ENCODE measurements at places on chromosomes 7 and 10.

- no peak for DNase-seq
Measured at GRCh38 chr7:42091461-42092291, 145.3 kb downstream of the GLI3 start.

DNA sequence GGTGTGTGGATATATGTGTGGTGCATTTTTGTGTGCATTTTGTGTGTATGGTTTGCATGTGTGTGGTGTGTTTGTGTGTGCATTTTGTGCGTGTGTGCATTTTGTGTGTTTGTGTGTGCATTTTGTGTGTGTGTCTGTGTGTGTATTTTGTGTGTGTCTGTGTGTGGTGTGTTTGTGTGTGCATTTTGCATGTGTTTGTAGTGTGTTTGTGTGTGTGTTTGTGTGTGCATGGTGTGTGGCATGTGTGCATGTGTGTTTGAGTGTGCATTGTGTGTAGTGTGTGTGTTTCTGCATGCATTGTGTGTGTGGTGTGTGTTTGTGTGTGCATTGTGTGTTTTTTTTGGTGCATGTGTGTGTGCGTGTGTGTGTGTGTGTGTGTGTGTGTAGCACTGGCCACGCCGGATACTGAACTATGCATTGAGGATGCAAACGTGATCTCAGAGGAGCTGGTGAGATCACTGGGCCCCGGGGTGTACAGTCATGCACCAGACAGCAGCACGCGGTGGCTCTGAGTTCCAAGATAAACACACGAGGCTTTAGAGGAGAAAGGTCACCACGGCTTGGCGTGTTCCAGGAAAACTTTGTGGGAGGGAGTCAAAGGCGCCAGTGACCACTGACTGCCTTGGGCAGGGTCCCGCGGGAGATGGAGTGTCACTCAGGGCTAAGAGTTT is 106.6 kb upstream of the SHH start:
- no peak for DNase-seq

DNA sequence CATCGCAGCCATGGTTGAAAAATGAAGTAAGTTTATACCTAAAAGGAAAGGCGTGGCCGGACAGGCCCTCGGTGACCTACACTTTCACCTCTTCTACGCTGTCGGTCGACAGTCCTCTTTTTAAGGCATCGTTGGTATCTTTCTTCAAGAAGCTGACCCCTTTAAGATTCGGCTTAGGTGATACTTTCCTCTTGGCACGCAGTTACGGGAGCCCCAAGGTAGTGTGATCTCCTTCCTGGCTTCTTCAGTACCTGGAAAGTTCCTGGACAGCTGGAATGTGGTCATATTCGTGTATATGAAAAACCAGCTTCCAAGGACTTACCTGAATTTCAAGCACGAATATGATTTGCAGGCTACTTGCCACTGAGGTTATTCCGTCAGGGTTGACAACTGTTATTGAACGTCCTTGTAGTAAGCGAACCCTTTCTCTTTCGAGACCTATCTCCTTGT is 885 bp upstream of the SYPL1 start:
- no peak for DNase-seq

GRCh38 chr10:116115036-116115641 is 157.9 kb downstream of the GFRA1 start:
- no peak for DNase-seq

- DNase-seq, result no peak
Measured at GRCh38 chr7:146956853-146957252, 840.3 kb downstream of the CNTNAP2 start.

GRCh38 chr7:79872176-79872575 is 262.5 kb upstream of the GNAI1 start:
- DNase-seq, result no peak

DNA sequence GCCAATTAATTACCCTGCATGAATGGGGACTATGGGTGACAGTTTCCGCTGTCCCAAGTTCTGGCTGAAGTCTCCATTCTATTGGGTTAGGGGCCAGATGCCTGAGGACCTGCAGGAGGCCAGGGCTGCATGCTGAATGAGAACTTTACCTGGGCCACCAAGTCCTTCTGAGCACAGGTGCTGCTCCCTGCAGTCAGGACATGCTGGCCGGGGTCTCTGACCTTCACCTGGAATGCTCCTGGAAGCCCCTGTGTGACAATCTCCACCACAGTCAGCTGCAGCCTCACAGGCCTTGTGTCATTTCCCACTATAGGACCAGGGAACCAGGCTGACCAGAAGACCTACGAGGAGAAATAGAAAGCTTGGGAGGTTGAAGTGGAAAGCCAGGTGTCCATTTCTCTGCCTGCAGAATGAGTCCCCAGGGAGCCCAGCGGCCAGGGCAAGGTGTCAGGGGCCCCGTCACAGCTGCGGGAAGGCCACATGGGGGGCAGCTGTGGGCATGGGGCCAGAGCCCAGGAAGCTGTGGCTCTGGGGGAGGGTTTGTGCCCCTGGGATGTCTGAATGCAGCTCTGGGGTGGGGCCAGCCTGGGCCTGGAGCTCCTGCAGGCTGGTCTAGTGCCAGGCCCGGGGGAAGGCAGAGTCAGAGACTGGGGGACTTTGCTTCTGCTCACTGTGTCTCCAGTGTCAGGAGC is 5.6 kb upstream of the GIMAP8 start:
- no peak for DNase-seq

GRCh38 chr10:119526149-119526548 is 16.4 kb downstream of the RGS10 start:
- no peak for DNase-seq

DNA sequence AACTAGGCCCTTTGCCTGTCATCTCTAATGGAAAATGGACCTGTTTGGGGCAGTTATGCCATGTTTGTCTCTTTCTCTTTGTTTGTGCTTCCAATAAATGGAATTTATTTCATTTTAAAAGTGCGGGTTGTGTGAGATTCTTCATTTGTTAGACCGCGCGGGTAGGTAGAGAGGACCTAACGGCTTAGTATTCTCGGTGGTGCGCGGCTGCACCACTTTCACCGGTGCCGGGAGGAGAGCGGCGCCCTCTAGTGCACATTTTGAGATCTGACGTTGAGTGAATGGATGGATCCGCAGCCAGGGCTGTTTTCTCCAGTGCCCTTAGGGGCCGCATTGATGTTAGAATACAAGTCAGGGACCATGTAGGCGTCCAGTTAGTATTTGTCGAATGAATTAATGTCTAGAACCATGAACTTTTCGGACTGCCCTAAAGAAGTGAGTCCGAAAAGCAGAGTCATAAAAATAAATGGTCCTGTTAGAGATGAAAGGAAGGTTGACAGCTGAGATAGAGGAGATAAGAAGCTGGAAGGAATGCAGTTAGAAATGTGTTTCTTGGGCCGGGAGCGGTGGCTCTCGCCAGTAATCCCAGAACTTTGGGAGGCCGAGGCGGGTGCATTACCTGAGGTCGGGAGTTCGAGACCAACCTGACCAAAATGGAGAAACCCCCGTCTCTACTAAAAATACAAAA is 29.3 kb upstream of the GIMAP8 start:
- DNase-seq, result peak; percentile 52

- DNase-seq, result no peak
Measured at GRCh38 chr7:55073976-55074528, 55.2 kb downstream of the EGFR start.

- DNase-seq, result no peak
Measured at GRCh38 chr10:131943021-131943814, 38.5 kb downstream of the BNIP3 start.
